Effector CD4-positive, alpha-beta T cell (primary cell): ENCODE measurements at places on chromosomes 12 and 14.

- DNase-seq: no peak
Measured at GRCh38 chr12:26113181-26113654, 11.6 kb downstream of the BHLHE41 start.

- no peak for DNase-seq
Measured at GRCh38 chr12:14651371-14651770, 45.0 kb downstream of the GUCY2C start.

DNA sequence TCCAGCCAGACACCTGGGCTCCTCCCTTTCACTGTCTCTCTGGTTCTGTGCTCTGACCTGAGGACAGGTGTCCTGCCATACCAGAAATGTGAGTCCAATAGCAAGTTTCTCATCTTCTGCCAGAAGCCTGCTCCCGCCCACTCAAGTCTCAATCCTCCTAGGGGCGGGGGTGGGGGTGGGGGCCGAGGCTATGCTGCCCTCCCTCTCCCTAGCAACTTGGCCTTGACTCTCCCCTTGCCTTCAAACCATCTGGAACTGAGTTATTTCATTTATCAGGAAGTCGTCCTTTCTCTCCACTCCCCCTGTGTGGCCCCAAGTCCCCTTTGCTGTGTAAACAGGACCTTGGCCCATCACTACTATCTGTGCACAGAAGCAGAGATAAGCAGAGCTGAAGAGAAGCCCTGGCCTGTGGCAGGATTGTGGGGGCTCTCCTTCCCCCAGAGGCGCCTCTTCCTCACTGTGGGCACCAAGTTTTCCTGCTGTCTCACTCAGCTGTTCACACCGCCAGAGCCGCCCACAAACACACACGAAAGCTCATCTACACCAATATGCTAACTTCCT is 117.1 kb downstream of the DPF3 start:
- no peak for DNase-seq

GRCh38 chr14:61569812-61570548 is 125.3 kb upstream of the HIF1A start:
- DNase-seq: no peak

GRCh38 chr12:6939191-6939540 is 4.5 kb upstream of the RNU7-1 start:
- DNase-seq: no peak

- DNase-seq: no peak
Measured at GRCh38 chr12:132448463-132448820, 41.5 kb upstream of the FBRSL1 start.

DNA sequence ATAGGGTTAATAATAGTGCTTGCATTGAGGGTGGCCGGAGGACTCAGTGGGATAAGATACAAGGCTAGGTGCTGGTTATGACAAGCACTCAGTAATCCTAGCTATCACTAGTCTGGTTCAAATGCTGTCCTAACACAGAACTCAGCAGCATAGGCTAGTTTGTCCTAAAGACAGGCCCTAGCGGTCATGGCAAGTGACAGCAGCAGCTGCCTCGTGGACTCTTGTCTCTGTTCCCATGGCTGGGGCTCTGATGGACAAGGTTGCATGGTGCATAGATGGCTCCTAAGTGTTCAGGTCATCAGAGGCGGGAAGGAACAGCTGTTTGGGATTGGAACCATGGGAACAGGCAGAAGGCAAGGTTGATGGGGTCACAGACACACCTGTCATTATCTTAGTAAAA is 42.4 kb upstream of the IGF1 start:
- no peak for DNase-seq

- DNase-seq: no peak
Measured at GRCh38 chr12:121916719-121917118, 1.7 kb upstream of the CFAP251 start.
